ENCODE measurements at places on chromosomes 7 and 10. TPM values are rescaled to one million over a fixed set of nuclear protein-coding genes. Genes with fewer than 3 reads are reported as not detected.

- H3K36me3 ChIP-seq: no peaks in the 10 kb centered on the region
- H3K27me3 ChIP-seq: no peaks in the 10 kb centered on the region
- no peak overlapping the region for H3K27ac ChIP-seq
- no peak for DNase-seq
- H3K4me3 ChIP-seq: no peak overlapping the region
Measured at GRCh38 chr10:1977461-1977860, 240.1 kb upstream of the ADARB2 start.

MYPN gene
- total RNA-seq: 118 TPM

- no peaks in the 10 kb centered on the region for H3K4me1 ChIP-seq
- no peak overlapping the region for H3K4me3 ChIP-seq
- no peak for DNase-seq
- H3K36me3 ChIP-seq: no peaks in the 10 kb centered on the region
Measured at GRCh38 chr7:8531991-8532515, 98.6 kb downstream of the NXPH1 start.

PNLIPRP1 gene
- total RNA-seq: not detected

TAF3 gene
- 14.8 TPM for total RNA-seq

SORCS3 gene
- not detected for total RNA-seq

GRCh38 chr7:5433181-5433580, 9.5 kb upstream of the TNRC18 start:
- no peaks in the 10 kb centered on the region for H3K36me3 ChIP-seq
- no peak for DNase-seq
- peaks cover 16% of the 10 kb centered on the region for H3K4me1 ChIP-seq
- H3K4me3 ChIP-seq: no peak overlapping the region
- H3K27me3 ChIP-seq: no peaks in the 10 kb centered on the region
- H3K27ac ChIP-seq: no peak overlapping the region

NFE2L3 gene
- total RNA-seq: 2.0 TPM

A1CF gene
- not detected for total RNA-seq
